CD4-positive, alpha-beta T cell treated with Interleukin-17A for 1 hour (primary cell): ENCODE measurements at places on chromosomes 7 and 10.

GRCh38 chr7:7576344-7576743 is 9.7 kb downstream of the MIOS start:
- no peak for DNase-seq

DNA sequence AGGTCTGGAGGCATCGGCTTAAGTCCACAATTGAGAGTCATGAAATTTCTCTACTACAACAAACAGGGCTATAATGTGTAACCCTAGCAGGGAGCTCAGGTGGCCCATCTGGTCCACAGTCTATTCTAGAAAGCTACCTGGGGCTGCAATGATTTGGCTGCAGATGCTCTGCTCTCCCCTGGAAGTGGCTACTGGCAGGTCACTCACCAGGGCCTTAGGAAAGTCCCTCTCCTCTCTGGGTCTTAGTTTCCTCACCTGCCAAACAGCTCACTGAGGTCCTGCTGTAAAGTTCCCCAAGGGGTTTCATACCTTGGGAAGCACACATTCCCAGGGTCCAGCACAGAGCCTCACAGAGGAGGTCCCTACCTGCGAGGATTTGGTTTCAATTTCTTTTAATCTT is 2.5 kb downstream of the IGFBP3 start:
- no peak for DNase-seq

DNA sequence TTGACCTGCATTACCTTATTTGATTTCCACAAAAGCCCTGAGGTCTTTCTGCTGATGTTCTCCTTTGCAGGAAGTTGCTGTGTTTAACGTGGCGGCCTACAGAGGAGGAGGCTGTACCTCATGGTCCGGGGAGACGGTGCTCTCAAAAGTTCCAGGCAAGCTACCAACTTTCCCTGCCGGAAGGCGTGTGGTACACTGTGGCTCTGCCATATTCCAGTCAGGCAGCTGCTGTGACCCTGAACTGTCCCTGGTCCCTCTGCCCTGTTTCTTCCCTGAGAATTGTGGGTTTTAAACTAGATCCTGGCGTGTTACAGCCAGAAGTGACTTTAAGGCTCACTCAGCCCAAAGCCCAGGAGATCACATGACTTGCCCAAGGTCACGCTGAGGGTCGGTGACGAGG is 139.2 kb downstream of the TEX36 start:
- DNase-seq: no peak

GRCh38 chr7:155733582-155734444 is 78.5 kb downstream of the SHH start:
- no peak for DNase-seq

DNA sequence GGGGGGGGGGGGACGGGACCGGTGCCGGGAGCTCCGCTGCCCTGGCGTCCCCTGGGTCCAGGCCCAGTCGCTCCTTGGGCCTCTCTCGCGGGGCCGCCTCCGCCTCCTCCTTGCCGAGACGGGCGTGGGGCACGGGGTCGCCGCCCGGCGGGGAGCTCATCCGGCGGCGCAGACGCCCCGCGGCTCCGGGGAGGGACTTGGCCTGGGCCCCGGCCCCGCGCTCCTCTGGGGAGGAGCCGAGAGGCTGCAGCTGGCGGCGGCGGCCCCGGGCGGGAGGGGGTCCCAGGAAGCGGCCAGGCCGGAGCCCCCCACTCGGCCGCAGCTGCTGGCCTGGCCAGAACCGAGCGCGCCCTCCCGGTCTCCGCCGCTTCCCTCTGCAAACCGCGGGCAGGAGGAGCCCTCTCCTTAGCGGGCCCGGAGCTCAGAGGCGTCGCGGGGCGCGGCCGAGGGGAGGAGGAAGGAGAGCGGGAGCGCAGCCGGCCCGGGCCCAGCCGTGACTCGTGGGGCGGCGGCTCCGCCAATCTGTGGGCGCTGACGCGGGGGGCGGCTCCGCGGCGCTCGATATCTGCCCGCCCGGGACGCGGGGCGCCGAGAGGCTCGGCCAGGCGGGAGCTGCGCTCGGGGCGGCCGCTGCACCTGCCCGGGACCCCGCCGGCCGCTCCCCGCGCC is at the start of gene FAM20C:
Gene FAM20C (plus strand): TSS at position 591 of the 669 bp plus-strand sequence. CDS start 629 bp downstream, outside the sequence.
- peak; percentile 28 for DNase-seq

DNA sequence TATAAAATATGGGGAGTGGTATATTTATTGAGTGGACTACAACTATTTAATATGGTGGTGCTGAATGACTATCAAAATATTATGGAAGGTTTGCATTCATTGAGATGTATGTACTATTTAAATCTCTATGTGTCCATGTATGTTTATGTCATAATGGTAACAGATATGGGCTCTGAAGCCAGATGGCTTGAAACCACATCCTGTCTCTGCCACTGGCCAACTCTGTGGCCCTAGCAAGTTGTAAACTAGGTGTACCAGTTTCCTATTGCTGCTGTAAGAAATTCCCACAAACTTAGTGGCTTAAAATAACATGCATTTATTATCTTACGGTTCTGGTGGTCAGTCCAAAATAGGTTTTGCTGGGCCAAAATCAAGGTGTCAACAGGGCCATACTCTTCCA is 198.1 kb upstream of the NFE2L3 start:
- no peak for DNase-seq

GRCh38 chr10:85908462-85908861 is 458.1 kb downstream of the GRID1 start:
- no peak for DNase-seq

DNA sequence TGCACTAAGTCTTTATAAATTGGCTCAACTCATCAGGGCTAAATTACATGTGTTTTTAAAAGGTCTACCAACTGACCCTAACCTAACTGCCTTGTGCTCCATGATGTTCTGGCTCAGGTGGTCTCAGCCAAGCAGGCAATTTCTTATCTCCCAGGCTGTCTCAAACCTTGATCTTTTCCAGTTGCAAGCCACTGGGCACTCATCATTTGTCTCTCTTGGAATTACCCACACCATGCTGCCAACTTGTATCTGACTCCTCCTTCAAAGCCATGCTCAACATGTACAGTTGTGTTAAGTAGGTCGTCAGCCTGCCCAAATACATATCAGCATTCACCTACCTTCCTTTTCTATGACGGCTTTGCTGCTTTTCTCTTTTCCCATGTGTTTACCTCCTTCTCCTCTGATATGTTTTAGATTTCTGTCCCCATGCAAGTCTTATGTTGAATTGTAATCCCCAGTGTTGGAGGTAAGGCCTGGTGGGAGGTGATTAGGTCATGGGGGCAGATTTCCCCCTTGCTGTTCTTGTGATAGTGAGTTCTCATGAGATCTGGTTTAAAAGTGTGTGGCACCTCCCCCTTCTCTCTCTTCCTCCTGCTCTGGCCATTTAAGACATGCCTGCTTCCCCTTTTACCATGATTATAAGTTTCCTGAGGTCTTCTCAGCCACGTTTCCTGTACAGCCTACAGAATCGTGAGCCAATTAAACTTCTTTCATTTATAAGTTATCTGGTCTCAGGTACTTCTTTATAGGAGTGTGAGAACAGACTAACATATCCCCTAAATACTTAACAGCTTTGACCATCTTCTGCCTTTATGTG is 130.0 kb downstream of the ELAPOR2 start:
- no peak for DNase-seq

DNA sequence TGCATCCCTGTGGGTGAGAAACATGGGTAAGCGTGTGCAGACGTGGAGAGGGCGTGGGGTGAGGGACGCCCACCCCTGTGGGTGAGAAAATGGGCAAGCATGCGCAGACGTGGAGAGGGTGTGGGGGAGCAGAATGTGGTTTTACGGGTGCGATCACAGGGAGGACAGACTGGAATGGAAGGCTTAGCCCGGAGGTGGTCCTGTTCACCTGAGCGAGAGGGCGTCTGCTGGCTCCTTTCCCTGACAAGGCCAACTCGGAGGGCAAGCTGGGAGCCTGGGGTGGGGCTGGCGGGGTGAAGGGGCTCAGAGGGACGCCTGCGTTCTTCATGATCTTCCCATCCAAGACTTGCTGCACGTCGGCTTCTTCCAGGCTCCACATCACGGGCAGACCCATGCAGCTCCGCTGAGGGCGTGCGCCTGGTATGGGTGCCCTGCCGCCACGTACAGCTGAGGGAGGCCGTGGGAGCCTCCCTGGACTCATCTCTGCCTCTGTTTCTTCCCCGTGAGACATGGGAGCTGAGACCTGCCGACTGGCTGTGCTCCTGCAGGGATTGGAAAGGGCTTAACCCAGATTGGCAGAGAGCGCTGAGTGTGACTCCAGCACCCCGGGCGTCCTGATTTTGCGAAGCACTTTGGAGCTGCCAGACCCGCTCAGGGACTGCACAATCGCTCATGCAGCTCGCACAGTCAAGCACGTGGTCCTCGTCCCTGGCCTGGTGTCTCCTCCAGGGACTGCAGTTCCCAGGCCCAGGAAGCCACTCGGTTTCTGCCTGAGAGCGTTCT is 74.3 kb upstream of the SHH start:
- no peak for DNase-seq

GRCh38 chr10:78066012-78066411 is 32.3 kb downstream of the RPS24 start:
- DNase-seq: no peak

GRCh38 chr7:69062020-69062765 is 536.1 kb upstream of the AUTS2 start:
- DNase-seq: no peak

GRCh38 chr7:121873289-121874194 is 581 bp downstream of the PTPRZ1 start:
- DNase-seq: no peak

GRCh38 chr10:33103863-33104379 is 145.9 kb upstream of the ITGB1 start:
- no peak for DNase-seq

- DNase-seq: no peak
Observed at GRCh38 chr10:77287647-77288120, 349.9 kb downstream of the KCNMA1 start.

DNA sequence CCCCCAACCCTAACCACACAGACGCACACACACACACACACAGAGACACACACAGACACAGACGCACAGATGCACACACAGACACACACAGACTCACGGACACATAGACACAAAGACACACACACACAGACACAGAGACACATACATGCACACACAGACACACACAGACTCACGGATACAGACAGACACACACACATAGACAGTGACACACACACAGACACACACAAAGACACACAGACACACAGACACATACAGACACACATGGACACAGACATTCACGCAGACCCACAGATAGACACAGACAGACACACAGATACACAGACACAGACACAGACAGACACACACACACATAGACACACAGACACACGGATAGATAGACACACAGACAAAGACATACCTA is 2.1 kb downstream of the CALML5 start:
- DNase-seq: no peak

DNA sequence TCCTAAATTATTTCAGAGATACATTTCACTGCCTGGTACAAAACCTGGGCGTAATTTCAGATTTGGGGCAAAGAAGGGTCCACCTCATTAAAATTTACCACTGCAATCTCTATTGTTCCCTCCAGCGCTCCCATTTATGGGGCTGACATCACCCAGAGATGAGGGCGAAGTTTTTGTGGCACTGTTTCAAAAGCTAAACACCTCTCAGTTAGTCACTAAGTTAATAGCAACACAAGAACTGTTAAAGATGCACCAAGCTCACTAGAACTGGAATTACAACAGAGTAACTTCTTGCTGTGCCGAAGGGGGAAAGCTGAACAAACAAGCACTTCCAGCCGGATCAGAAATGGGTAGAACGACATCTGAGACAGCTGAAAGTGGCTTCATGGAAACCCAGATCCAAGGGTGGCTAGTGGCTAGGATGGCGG is 179.4 kb downstream of the GATA3 start:
- no peak for DNase-seq

GRCh38 chr10:11921800-11922392 is 98.7 kb downstream of the PROSER2 start:
- DNase-seq: no peak

GRCh38 chr7:27435461-27435860 is 192.9 kb downstream of the EVX1 start:
- DNase-seq: no peak

- no peak for DNase-seq
Observed at GRCh38 chr10:50582766-50583762, 40.7 kb downstream of the SGMS1 start.

DNA sequence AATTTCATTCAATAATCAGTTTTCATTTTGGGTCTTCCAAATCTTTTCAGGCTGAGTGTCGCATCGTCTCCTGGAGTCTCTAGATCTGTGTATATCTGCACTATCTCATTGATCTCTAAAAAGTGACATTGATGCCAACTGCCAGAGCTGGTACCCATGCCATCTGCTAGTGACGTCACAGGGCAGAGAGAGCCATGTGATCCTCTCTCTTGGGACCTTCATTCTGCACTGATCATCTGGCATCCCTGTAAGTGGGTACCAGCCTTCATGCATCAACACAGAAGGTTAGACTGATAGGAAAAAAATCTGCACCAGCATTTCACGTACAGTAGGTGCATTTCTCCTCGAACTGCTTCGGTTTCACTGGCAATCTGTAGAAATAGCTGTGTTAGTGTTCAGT is at the start of gene NEUROD6:
Gene NEUROD6 (minus strand): TSS at position 124 of the 400 bp plus-strand sequence. CDS start 1,458 bp downstream, outside the sequence.
- no peak for DNase-seq

DNA sequence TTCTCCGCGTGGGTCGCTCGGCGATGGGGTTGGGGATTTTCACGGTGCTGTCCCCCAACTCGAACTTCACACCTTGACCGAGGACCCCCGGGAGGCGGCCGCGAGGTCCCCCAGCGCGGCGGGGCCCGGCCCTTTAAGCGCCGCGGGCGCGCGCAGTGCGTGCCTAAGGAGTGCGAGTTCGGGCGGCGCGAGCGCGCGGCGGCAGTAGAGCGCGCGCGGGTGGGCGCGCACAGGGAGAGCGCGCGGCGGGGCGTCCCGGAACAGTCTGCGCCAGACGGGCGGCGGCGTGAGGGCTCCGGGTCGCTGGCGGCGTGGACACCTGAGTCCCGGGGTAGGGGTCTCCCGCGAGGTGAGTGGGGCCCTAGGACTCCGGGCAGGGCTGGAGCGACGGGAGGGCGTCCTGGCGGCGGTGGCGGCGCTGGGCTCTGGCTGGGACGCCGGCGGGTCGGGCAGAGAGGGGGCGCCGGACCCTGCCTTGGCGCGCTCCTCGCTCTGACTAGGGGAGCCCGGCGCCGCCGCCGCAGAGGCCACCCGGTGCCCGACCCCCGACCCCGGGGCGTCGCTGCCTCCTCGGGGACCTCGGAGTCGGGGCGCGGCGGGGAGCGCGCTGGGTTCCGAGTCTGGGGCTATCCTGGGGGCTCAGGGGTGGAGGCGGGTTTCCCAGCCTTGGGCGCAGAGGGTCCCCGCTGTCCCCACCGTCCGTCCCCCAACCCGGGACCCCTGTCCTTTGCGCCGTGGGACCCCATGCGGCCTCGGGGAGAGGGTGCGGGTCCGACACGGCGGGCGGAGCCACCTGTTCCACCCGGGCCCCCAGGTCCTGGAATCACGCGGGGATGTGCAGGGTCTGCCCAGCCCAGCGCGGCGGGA is at the start of gene PROSER2:
Gene PROSER2 (plus strand): TSS at position 235 of the 867 bp plus-strand sequence. CDS start 28,722 bp downstream, outside the sequence.
- DNase-seq: no peak

DNA sequence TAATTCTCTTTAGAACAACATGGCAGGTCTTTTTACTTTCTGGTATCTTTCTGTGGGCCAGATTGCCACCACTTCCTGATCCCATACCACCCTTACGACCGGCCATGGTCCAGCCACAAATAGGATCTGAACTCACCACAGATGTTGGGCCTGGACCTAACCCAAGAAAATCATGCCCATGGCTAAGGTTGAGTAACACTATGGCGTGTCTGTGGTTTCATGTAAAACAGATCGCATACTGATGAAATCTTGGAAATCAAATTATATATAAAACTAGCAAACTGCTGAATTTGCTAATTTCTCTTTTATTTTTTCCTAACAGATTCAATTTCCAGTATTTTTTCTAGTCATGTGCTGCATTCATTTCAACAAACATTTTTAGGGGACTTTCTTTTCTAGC is 77.2 kb downstream of the CH25H start:
- peak; percentile 9 for DNase-seq

- no peak for DNase-seq
Observed at GRCh38 chr7:138890499-138891445, 90.4 kb downstream of the KIAA1549 start.
